T-helper 2 cell (primary cell): ENCODE measurements at places on chromosomes 5 and 9.

- DNase-seq, result no peak
Measured at GRCh38 chr9:97892421-97892820, 29.9 kb downstream of the TRMO start.

- DNase-seq, result no peak
Measured at GRCh38 chr9:101512116-101512515, 21.5 kb upstream of the RNF20 start.

- DNase-seq, result no peak
Measured at GRCh38 chr9:38316166-38316780, 76.2 kb upstream of the ALDH1B1 start.

DNA sequence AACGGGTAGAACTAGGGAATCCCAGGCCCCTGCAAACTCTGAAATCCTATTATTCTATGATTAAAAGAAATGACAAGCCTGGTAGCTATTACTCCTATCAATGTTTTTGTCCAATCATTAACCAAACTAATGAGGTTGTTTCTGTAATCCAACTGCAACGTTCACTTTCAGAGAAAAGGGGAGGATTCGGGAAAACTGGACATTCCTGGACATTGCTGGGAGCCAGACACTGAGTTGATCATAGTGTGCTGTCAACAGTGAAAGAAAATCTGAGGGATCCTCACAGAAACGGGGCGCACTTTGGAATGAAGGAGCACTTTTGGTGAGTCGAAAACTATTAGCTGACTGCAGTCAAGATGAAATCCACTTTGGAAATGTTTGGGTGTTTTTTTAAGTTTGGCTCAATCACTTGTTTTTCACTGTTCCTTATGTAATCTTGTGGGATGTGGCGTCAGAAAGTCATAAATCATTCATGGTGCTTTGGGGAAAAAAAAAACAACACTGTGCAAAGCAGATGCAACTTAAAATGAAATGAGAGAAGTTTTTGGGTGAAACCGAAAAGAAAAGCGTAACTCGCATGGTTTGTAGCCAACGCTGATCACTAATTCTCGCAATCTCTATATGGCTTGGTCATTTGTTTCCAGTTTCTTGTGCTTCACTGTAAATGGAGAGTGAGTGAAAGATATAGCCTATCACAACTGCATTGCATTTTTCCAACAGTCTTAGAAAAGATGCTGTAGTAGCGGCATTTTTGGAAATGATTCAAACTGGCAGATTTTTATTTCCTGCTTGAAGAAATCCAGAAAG is 51.2 kb upstream of the ADRA1B start:
- DNase-seq, result no peak
